ENCODE measurements at places on chromosomes 3 and 15. TPM values are rescaled to one million over a fixed set of nuclear protein-coding genes. Genes with fewer than 3 reads are reported as not detected.

CXCR6 gene
- not detected for total RNA-seq

ACP3 gene
- total RNA-seq, result 0.63 TPM

MST1 gene
- 10.6 TPM for total RNA-seq

SEMA3F gene
- 11.3 TPM for total RNA-seq

PTPN9 gene
- 32.2 TPM for total RNA-seq
